ENCODE measurements at places on chromosomes 4 and X. TPM values are rescaled to one million over a fixed set of nuclear protein-coding genes. Genes with fewer than 3 reads are reported as not detected.

Gene ASB12
- 0.24 TPM for total RNA-seq

Gene HELT
- total RNA-seq: not detected

Gene COX7B2
- not detected for total RNA-seq

Gene ACOX3
- 26.5 TPM for total RNA-seq

Gene DCAF16
- 33.0 TPM for total RNA-seq

Gene IL2
- total RNA-seq: not detected

Gene SMPX
- total RNA-seq: 912 TPM

Gene FOXR2
- not detected for total RNA-seq

Gene MAGEB6B
- total RNA-seq: not detected

Gene TMEM47
- total RNA-seq: 43.7 TPM

Gene AREG
- not detected for total RNA-seq

DNA sequence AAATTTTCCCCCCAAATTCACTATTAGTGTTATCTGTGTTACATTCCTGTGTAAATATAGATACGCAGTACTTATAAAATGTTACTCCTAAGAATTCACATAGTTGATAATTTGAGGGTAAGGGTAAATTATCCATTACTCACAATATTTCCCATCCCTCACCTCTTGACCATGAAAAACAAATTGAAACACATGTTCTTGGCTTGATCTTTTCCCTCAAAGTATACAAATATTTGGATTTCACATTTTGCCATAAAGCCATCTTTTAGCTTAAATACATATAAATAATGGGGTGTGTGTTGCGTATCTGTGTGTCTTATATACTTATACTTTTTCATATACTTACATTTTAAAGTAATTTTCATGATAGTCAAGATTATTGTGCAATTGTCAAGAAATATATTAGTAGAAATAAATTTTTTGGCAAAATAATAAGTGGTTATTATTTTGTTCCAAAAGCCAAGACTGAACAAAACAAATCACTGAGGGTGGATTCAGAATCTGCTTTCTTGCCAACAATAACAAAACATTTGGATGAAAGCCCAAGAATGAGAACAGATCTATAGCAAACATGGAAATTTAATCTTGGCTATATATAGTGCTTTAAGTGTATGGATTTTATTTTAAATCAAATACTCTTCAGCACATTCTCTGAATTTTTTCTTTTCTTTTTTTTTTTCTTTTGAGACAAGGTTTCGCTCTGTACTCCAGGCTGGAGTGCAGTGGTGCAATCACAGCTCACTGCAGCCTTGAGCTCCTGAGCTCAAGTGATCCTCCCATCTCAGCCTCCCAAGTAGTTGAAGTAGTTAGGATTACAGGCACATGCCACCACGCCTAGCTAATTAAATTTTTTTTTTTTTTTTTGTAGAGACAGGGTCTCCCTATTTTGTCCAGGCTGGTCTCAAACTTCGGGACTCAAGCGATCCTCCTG, 48.5 kb upstream of the PRSS48 start:
- DNase-seq: no peak

GRCh38 chr4:25433966-25434827, 57.1 kb downstream of the ANAPC4 start:
- DNase-seq: no peak

- DNase-seq: no peak
Observed at GRCh38 chr4:101256222-101256621, 91.1 kb downstream of the PPP3CA start.

DNA sequence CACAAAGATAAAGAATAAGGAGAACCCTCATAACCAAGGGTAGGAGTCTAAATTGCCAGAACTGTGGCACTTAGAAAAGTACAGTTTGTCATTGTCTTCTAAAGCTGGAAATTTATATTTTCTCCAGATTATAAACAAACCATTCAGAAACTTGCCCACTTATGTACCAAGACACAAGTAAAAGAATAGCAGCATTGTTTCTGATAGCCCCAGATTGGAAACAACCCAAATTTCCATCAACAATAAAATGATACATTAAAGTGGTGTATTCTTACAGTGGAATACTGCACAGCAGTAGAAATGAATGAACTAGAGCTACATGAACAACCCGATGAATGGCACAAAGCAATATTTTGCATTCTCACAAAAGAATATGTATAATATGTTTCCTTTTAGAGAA, 63.1 kb upstream of the PDHA1 start:
- DNase-seq: no peak

- no peak for DNase-seq
Observed at GRCh38 chrX:74297766-74298165, 6.2 kb upstream of the ZCCHC13 start.

DNA sequence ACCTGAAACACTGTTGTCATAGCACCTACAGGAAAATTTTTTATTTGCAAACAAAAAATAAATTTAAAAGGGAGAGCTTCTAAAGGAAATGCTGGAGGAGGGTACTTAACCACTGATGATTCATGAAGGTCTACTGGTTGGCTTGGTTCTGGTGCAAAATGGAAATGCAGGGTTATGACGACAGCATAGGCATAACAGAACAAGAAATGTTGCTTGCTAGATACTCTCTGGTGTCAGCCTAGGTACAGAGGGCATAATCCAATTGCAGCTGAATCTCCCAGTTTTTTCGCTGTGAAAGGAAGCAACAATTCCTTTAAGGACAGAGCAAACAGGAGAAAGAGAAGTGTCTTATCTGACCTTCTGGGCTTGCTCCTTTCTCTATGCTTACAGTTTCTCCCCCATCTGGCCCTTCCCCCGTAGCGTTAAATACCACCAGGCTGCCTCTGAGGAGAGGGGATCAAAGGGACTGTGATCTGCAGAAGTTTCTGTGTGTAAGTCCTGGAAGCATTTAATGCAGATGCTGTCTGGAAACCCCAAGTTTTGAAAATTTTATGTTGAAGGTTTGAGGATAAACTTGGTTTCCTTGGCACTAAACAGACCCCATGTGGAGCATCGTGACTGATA, 23.7 kb upstream of the CASK start:
- DNase-seq: peak; percentile 19

GRCh38 chr4:107801766-107802211, 22.9 kb upstream of the SGMS2 start:
- no peak for DNase-seq

Measured in cardiac muscle cell (in vitro differentiated cells and primary cell).